ENCODE measurements at places on chromosomes 11 and 22.

DNA sequence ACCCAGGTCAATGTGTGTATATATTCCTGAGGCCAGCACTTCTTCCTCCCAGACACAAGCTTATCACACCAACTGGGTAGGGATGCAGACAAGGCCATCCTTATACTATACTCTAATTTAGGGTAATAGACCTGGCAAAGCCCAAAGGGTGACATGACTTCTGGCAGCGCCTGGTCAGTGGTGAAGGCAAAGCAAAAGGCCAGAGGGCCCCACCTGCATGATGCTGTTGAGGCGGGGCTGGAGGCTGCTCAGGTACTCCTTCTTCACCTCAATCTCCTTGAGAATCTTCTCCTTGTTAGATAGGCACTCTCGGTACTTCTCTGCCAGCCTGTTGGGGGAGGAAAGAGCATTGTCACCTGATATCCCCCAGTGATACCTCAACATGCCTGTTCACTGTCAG, 17.1 kb downstream of the THOC5 start:
- no peak for DNase-seq

GRCh38 chr11:64717268-64717578, 5.8 kb downstream of the NRXN2 start:
- DNase-seq: no peak

- DNase-seq: no peak
These were observed 39.3 kb downstream of the EFCAB6 start for GRCh38 chr22:43772831-43773230.

DNA sequence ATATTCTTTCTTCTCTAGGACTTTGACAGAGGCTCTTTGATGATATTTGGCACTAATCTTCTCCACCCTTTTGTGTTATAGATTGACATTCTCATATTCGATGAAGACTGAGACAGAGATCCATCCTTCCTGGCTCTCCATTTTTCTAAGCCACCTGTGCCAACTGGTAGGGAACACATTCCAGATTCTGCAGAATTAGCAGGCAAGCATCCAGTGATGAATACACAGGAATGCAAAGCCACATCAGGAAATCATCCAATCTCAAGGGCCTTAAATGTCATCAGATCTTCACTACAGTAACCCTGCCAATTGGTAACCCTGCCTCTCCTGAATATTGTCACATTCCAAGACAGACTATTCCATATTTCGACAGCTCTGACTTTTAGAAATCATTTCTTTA, 718.4 kb upstream of the API5 start:
- no peak for DNase-seq

DNA sequence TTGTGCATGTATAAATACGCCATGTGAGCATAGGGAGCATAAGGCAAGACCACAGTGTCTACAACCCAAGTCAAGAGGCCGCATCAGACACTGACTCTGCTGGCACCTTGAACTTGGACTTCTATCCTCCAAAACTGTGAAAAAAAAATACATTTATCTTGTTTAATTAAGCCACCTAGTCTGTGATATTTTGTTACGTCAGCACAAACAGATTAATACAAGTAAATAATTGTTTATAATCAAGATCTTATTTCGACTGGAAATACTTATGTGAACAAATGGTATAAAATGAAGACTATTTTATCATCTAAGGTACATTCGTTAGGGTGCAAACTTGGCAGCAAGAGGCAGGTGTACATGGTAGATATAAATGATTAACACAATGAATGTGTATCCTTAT, 599.3 kb upstream of the LRRC4C start:
- DNase-seq: no peak

DNA sequence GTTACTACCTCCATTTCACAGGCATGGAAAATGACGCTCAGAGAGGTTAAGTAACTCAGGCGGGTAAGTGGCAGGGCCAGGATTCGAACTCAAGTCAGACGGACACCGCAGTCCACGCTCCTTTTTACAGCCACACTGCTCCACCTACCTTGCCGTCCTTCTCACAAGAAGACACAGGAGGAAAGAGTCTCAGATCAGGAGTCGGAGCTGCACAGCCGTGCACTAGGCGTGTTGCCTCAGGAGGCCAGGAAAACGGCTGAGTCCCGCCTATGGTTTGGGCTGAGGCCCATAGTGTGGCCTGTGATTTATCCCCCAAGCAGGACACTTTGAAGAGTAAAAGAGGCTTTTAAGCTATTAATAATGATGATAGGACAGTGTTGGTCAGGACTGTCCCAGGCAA, 44.7 kb upstream of the CD5 start:
- no peak for DNase-seq

DNA sequence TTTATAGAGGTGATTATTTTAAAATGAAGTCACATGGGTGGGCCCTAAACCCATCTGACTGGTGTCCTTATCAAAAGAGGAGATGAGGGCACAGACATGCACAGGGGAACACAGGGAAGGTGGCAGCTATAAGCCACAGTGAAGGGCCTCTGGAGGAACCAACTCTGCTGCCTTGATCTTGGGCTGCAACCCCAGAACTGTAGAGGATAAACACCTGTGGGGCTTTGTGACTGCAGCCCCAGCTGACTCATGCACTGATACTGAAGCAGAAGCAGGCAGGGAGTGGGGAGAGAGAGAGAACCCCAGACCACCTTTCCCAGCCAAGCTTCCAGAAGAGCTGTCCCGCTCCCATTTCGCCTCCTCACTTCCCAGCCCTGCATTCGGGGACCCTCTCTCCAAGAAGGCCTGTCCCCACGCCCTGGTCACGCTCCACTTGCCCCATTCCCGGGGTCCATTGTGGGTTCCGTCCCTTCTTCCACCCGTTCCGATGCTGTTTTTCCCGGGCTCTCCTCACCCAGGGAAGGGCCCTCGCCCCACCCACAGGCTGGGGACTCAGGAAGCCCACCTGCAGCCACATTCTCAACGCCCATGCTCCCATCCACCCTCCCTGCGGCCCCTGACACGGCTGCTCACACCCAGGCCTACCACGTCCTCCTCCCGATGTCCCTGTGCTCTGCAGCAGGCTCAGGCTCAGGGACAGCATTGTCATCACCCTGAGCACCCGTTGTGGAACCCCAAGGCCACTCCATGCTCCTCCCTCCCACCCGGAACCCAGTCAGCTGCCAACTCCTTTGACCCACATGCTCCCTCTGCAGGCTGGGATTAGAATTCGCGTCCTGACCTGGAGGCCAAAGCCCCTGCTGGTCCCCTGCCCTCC, 90.8 kb upstream of the SHANK2 start:
- DNase-seq: no peak

GRCh38 chr22:19942157-19943081, 801 bp upstream of the TXNRD2 start:
- DNase-seq: no peak

DNA sequence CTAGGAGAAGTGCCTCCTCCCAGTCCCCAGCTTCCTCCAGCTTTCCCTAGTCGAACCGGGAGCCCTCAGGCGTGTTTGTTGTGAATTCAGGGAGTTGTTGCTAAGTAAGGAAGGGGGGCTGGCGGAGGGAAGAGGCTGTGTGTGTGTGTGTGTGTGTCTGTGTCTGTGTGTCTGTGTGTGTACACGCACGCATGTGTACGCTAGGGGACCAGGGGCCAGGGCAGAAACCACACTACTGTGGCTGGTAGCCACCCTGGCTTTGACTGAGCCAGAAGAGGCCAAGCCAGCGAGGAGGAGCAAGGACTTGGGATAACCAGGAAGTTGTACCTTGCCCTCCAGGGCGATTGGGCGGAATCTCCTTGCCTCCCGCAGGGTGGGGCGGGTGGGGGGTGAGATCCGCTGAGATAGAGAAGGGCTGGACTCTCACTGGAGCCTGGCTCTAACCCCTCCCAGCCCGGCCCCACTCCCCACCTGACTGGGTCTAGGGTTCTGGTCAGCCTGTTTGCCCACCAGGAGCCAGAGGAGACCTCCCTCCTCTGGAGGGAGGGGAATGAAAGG, 7.5 kb downstream of the BCL9L start:
- peak; percentile 80 for DNase-seq

- DNase-seq: no peak
These were observed 58.0 kb downstream of the ARFGAP3 start for GRCh38 chr22:42799061-42799460.

- no peak for DNase-seq
These were observed 9.7 kb downstream of the DEUP1 start for GRCh38 chr11:93340223-93340622.

DNA sequence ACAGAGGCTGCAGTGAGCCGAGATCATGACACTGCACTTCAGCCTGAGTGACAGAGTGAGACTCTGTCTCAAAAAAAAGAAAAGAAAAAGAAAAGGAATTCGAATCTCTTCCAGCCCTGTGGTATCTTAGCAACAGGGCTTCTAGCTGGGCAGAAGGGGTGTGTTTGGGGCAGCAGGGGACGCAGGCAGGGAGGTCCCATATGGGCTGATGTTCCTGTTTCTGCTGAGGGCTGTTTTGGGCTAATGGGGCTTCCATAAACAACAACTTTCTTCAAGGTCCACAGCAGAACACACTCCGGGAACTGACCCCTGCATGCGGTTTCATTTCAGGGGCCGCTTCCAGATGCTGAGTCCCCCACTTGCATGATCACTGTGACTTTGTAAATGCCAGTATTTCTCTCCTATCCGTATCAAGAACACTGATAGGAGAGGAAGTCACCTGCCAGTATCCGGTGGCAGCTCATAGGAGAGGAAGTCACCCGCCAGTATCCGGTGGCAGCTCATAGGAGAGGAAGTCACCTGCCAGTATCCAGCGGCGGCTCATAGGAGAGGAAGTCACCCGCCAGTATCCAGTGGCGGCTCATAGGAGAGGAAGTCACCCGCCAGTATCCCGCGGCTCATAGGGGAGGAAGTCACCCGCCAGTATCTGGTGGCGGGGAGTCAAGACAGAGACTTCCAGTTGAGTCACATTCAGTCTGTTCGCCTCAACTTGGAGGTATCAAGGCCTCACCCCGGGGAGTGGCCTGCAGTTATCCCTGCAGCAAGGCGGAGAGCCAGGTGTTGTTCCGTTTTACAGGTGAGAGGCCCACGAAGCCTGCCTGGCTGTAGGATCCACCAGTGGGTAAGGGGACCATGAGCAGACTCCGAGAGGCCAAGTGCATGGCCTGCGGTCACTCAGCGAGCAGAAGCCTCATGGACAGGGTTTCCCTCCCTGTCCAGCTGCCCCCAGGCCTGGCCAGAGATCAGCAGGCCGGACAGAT, 8.3 kb upstream of the FGF19 start:
- DNase-seq: no peak

- no peak for DNase-seq
These were observed 25.0 kb downstream of the TXN2 start for GRCh38 chr22:36456464-36456845.

GRCh38 chr11:35550374-35551036, 25.1 kb upstream of the PAMR1 start:
- no peak for DNase-seq

DNA sequence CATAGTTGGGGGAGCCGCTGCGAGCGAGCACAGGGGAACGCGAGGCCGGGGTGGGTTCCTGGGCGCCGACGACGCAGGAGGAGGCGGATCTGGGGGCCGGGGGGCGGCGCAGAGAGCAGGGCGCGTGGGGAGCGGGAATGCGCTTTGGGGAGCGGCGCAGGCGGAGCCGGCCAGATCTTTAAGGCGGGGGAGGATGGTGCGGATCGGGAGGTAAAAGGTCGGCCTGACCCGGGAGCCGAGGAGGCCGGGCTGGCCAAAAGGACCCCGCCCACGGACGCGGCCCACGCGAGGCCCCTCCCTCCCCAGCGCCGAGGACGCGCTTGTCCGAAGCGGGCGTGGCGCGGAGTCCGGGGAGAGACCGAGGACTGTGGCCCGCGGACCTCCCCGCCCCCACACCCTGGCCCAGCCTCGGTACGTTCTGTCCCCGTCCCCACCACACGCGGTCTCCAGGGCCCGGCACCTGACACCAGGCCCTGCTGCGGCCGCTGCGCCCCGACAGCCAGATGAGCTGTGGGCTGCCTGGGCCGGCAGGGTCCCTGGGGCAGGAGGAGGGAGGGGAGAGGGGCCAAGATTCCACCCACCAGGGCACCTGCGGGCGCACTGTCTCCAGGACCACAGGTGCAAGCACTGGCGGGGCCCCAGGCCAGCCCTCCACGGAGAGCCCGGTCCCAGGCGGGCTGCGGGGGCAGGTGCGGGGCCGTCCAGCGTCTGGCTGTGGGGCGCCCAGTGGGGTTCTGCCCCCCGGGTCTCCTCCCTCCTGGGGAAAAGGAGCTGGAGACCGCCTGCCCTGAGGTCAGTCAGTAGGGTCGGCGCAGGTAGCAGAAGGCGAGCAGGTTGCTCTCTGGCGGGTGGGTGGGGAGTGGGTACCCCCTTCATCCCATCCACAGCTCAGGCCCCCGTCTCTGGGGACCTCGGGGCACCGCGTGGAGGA, 10.9 kb downstream of the PIM3 start:
- DNase-seq: no peak

- DNase-seq: no peak
These were observed 60.4 kb downstream of the CHST1 start for GRCh38 chr11:45605051-45605450.

DNA sequence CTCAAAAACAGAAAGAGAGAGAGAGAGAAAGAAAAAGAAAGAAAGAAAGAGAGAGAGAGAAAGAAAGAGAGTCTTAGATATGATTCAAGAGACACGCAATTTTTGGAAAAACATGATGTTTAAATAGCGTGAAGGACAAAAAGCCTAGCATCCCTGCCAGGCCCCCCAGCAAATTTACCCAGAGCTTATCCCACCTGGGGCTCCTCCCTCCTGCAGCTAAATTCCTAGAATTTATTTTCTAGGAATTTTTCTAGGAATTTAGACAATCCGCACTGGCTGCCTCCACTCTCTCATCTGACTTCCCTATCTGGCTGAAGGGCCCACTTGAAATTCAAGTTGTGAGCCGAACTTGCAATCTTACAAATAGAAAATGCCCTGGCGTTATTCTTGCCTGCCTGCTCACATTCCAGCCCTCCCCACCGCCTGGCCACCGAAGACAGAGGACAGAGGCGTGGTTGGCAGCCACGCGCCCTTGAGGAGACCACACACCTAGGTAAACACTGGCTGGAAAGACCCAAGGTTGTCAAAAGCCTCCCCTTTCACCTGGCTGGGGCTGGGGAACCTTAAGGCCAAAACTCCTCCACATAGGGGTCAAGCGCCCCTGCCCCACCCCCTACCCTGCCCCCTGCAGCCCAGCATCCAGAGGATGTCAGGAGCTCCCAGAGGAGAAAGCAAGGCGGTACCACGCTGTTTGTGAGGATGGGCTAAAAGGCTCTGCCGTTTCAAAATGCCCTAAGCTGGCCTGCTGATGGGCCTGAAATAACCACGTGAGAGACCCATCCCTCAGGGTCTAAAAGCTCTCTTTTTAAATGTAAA, 42.2 kb downstream of the AHNAK start:
- no peak for DNase-seq
